ENCODE measurements at places on chromosomes 13 and 19.

DNA sequence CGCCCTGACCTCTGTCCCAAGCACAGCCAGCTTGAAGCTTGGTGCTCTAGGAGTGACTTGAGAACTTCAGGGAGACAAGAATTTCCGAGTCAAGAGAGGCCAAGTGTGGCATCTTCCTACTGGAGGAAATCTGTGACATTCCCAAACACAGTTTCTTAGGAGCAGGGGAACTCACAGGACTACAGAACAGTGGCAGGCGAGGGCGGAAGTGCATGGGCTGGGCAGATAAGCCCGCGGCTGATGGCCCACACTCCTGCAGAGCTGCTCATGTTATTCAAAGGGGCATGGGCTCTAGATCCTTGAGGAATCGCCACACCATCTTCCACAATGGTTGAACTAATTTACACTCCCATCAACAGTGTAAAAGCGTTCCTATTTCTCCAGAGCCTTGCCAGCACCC, 168.8 kb downstream of the KATNAL1 start:
- DNase-seq, result no peak

DNA sequence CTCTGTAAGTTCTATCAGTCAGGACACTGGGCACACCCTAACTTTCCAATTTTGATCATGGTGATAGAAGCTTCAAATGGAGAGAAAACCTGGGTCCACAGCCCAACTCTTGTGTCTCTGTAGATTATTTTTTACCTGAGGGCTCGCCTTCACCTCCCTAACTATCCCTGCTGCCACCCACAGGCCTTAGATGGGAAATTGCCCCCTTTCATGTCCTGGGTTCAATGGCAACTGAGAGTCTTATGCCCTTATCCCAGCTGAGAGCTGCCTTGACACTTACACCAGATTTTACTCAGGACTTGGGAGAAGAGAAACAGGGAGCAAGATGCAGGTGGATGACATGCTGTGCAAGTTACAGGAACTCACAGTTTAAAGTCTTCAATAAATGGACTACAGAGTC, 81.7 kb downstream of the RAP2A start:
- no peak for DNase-seq

DNA sequence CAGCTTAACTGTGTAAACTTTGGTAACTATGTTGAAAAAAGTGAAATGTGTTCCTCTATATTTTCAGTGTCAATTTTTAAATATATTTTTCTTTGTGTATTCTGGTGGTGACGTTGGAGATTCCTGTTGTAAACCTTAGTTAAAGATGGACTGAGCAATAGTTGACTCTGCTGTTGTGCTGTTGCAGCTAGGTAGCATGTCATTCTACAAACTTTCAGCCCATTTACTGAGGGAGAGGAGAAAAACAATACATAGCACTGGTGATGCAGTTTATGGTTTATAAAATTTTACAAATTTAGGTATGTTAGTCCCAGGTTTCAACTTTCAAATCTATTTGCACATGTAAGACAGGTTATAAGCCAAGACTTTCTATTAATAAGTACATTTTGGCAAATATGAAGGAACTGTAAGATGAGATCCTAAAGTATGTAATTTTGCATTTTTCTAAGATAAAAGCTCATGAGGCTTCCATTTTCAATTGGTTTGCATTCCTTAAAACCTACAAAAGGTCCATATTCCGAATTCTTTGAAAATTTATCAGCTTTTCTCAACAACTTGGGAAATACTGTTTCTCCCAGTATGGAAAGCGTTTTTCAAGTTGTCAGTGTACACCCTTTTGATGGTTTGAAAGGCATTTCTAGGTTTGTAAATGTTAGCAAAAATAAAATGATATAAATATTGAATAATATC, 1.5 kb downstream of the NDFIP2 start:
- peak; percentile 50 for DNase-seq

DNA sequence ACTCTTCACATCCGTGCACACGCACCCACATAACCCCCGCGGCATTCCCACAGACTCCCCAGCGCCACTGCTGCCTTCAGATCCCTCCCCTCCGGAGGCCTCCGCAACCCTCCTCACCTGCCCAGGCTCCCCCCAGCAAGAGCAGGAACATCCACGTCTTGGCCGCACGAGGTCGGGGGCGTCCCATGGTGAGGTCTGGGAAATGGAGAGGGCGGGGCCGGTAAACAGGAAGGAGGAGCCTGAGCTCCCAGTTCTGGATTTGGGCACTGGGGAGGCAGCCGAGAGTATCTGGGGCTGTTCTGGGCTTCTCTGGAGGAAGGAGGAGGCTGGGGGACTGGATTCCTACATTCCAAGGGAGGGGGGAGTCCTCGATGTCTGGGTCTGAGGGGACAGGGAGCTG, 423 bp downstream of the KLK8 start:
- no peak for DNase-seq

DNA sequence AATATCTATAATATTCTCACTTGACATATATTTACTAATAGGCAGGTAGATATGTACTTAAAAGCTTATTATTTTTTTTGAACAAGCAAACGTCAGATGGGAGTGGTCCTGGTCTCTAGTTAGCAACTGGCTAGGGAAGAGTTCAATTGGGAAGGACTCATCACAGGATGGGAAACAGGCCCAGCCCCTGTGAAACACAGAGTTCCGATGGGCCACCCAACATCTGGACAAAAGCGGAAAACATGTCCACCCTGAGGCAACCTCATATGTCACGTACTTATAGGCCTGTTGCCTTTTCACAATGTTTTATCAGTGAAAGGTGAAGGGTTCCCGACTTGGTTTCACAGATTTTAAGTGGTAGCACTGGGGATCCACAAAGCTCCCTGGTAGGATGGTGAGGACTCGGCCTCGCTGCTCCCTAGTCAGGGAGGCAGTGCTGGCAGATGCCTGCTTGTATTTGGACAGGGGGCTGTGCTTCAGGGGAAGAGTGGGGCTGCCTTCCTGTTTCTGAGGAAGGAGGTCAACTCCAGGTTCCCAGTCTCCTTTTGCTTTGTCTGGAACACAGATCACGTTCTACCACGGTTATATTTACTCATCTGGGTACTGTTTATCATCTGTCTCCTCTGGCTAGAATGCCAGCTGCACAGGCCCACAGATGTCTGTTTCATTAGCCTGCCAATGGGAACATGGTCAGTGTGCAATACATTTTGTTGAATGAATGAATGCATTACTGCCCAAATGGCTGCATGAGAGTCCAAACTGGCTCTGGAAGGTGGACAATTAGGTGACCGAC, 49.4 kb upstream of the SLC15A1 start:
- DNase-seq, result no peak

DNA sequence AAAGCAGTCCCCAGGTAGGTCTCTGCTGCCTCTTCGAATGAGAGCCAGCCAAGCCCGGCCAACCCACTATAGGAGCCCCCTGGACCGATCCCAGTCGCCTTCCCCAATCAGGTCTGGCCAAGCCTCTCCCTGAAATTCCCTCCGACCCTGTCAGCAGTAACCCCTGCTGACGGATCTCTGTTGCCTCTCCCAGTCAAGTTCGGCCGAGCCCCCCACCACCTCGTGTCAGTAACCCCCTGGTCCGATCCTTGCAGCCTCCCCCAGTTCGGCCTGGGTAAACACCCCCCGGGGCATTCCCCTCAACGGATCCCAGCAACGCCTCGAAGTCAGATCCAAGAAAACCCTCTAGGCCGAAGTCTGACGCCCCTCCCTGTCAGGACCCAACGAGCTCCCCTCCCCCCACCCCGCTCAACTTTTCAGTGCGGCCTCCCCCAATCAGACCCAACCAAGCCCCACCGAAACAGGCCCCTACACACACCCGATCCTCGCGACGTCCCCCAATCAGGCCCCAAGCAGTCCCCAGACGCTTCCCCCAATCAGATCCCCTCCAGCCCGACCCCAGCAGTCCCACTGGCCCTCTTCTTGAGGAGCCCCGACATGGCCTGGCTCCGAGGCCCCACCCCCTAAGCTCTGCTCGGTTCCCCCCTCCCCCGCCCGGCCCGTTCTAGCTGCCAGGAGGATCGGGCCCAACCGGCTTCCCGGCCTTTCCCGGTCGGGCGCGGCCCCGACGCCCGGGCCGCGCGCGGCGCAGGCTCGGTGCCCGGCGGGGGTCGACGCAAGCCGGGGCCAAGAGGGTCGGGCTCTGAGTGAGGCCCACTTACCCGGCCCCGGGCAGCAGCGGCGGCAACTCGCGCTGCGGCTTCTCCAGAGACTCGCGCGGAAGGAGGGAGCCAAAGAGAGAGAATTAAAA, 1.8 kb downstream of the TNPO2 start:
- no peak for DNase-seq

GRCh38 chr13:60433505-60433904, 36.5 kb downstream of the TDRD3 start:
- no peak for DNase-seq

DNA sequence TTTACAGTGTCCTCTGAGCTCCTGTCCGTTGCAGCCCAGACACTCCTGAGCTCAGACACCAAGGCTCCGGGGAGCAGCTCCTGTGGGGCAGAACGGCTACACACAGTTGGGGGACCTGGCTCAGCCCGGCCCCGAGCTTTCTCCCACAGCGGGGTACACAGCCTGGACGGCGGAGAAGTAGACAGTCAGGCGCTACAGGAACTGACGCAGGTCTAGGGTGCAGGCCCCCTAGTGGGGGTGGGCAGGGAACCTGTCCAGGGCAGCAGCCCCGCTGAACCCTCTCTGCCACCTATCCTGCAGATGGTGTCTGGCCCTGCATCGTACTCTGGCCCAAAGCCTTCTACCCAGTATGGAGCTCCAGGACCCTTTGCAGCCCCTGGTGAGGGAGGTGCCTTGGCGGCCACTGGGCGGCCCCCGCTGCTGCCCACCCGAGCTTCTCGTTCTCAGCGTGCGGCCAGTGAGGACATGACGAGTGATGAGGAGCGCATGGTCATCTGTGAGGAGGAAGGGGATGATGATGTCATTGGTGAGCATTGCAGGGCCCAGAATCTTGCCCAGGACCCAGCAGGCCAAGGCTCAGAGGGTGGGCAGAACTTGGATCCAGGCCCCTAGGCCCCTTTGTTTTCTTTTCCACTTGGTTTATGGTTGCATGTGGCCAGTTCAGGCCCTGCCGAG, 12.9 kb upstream of the PRR19 start:
- DNase-seq, result no peak

- no peak for DNase-seq
Measured at GRCh38 chr13:67635754-67636153, 405.6 kb upstream of the PCDH9 start.

- DNase-seq, result no peak
Measured at GRCh38 chr13:45705918-45706317, 3.8 kb downstream of the CBY2 start.

DNA sequence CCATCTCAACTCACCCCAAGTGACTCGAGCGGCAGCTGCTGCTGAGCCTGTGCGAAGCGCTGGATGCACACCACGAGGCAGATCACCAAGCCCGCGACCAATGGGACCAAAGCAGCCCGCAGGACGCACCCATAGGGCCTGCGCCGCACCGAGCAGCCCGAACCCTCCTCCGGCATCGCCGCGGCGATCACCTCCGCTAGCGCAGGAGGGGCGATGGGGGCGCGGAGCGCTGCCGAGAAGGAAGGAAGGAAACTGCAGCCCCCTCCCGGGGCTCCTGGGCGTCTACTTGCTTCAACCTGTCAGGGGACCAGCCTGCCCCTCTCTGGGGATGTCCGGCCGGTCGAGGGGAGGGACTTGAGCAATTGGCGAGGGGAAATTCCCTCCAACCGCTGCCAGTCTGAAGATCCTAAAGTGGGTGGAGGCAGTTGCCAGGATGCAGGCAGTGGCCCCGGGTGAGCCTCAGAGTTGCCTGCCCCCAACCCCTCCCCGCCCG, at the start of gene CD70:
Gene CD70, minus strand, starts transcription at position 324 of the 493 bp plus-strand sequence. Its CDS starts 148 bp downstream, at position 176.
- peak; percentile 72 for DNase-seq

Data from kidney glomerular epithelial cell (primary cell).